ENCODE measurements at places on chromosomes 12 and 14. TPM values are rescaled to one million over a fixed set of nuclear protein-coding genes. Genes with fewer than 3 reads are reported as not detected.

Gene KRT71
- not detected for polyA plus RNA-seq

Gene PCNX1
- polyA plus RNA-seq = 13.6 TPM

Gene DACT1
- polyA plus RNA-seq = 4.2 TPM

Gene PALS1
- 11.5 TPM for polyA plus RNA-seq

Gene ERP27
- 0.64 TPM for polyA plus RNA-seq

Gene CLEC2A
- polyA plus RNA-seq = not detected

Gene MSRB3
- 32.1 TPM for polyA plus RNA-seq

Gene P2RX2
- polyA plus RNA-seq = 0.03 TPM

Gene RTL1
- 0.07 TPM for polyA plus RNA-seq

Gene PTPRB
- 1.1 TPM for polyA plus RNA-seq

Gene ACSS3
- 0.02 TPM for polyA plus RNA-seq

Gene DCN
- 8.9 TPM for polyA plus RNA-seq

Gene PMEL
- polyA plus RNA-seq = 2.7 TPM

Gene EAPP
- 30.0 TPM for polyA plus RNA-seq

Gene GAPDH
- polyA plus RNA-seq = 7,875 TPM

Gene NELL2
- polyA plus RNA-seq = 0.28 TPM

Gene CLMN
- polyA plus RNA-seq = 1.4 TPM

Gene KIF26A
- polyA plus RNA-seq = 1.4 TPM

Gene TAS2R9
- polyA plus RNA-seq = not detected

Gene TAS2R42
- not detected for polyA plus RNA-seq

Gene PSEN1
- 9.0 TPM for polyA plus RNA-seq

Gene PDZRN4
- 0.02 TPM for polyA plus RNA-seq

Gene TMEM229B
- 0.16 TPM for polyA plus RNA-seq

Gene SERPINA5
- polyA plus RNA-seq = 0.08 TPM

Gene KRT3
- not detected for polyA plus RNA-seq

Gene GLIPR1
- 75.6 TPM for polyA plus RNA-seq

Gene GLIPR1L2
- polyA plus RNA-seq = 0.24 TPM

Gene CLEC4D
- not detected for polyA plus RNA-seq

Gene PWP1
- polyA plus RNA-seq = 165 TPM

Gene ACOT2
- 45.6 TPM for polyA plus RNA-seq

Gene SYNDIG1L
- polyA plus RNA-seq = not detected

Gene KRT78
- polyA plus RNA-seq = not detected

Gene ERO1A
- polyA plus RNA-seq = 24.4 TPM

Gene OR4N5
- polyA plus RNA-seq = not detected

Gene SAMD15
- polyA plus RNA-seq = 1.7 TPM

Gene CLEC1A
- polyA plus RNA-seq = not detected

Gene SLC7A8
- polyA plus RNA-seq = 0.96 TPM

Gene COCH
- polyA plus RNA-seq = 9.9 TPM

Gene SIX1
- polyA plus RNA-seq = 52.1 TPM

Gene RND1
- 0.39 TPM for polyA plus RNA-seq

Gene IL22
- polyA plus RNA-seq = not detected

Gene TSPAN9
- 40.1 TPM for polyA plus RNA-seq

Gene NFE2
- 0.25 TPM for polyA plus RNA-seq

Gene IFNG-AS1
- polyA plus RNA-seq = not detected

All from SK-N-SH (cell line).